ENCODE measurements at places on chromosomes 4 and X. TPM values are rescaled to one million over a fixed set of nuclear protein-coding genes. Genes with fewer than 3 reads are reported as not detected.

DNA sequence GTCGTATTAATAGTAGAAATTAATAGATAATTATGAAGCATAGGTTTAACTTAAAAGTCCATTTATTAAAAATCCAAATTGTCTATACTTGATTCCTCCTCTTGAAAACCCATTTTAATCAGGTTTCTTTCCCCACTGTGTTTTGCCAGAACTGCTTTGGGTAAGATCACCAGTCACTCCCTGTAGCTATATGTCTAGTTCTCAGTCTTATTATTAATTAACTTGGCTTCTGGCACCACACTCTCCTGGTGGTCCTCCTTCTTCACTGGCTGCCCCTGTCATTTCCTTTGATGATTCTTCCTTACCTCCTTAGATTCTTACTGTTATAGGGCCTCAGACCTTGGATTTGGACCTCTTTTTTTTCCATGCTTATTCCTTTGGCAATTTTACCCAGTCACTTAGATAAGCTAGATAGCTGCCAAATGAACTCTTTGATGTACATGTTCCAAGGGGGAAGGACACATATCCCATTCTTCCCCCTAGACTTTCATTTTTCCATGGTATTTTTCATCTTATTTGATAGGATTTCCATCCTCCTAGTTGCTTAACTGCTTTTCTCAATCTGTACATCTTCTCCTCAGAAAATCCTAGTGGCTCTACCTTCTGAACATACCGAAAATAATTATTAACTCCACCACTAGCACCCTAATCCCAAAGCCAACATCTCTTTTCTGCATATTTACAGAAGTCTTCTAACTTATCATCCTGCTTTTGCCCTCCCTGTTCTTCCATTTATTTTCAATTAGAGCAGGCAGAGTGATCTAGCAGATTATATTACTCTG, 24.5 kb downstream of the GIMD1 start:
- H3K36me3 ChIP-seq: no peaks in the 10 kb centered on the region
- no peak for DNase-seq
- no peak overlapping the region for H3K4me3 ChIP-seq
- no peaks in the 10 kb centered on the region for H3K4me1 ChIP-seq

Gene RNF175
- total RNA-seq: 7.8 TPM

GRCh38 chrX:147351644-147352043, 537.1 kb upstream of the CXorf51A start:
- H3K4me3 ChIP-seq: no peak overlapping the region
- no peak for DNase-seq
- H3K4me1 ChIP-seq: no peaks in the 10 kb centered on the region
- no peak overlapping the region for H3K27ac ChIP-seq
- H3K36me3 ChIP-seq: no peaks in the 10 kb centered on the region
- no peaks in the 10 kb centered on the region for H3K27me3 ChIP-seq

GRCh38 chr4:145179281-145179860, 1.0 kb downstream of the OTUD4 start:
- H3K36me3 ChIP-seq: no peaks in the 10 kb centered on the region
- peak overlapping the region; percentile 71 for H3K4me3 ChIP-seq
- H3K27me3 ChIP-seq: no peaks in the 10 kb centered on the region
- H3K4me1 ChIP-seq: peaks cover 5% of the 10 kb centered on the region

Gene NAA10
- 60.0 TPM for total RNA-seq

- H3K36me3 ChIP-seq: no peaks in the 10 kb centered on the region
- H3K4me1 ChIP-seq: no peaks in the 10 kb centered on the region
- H3K4me3 ChIP-seq: no peak overlapping the region
- no peak for DNase-seq
- no peak overlapping the region for H3K27ac ChIP-seq
- H3K27me3 ChIP-seq: no peaks in the 10 kb centered on the region
Observed at GRCh38 chr4:180766045-180766444, 1477.2 kb upstream of the TENM3 start.

GRCh38 chrX:109830704-109831206, 97.7 kb upstream of the ACSL4 start:
- H3K36me3 ChIP-seq: no peaks in the 10 kb centered on the region
- DNase-seq: no peak
- H3K27ac ChIP-seq: no peak overlapping the region
- no peak overlapping the region for H3K4me3 ChIP-seq
- H3K27me3 ChIP-seq: peaks cover 8% of the 10 kb centered on the region
- H3K4me1 ChIP-seq: no peaks in the 10 kb centered on the region

Gene PLXNB3
- 14.6 TPM for total RNA-seq

Gene USP17L19
- total RNA-seq: not detected

- no peak for DNase-seq
- H3K4me3 ChIP-seq: no peak overlapping the region
- H3K36me3 ChIP-seq: no peaks in the 10 kb centered on the region
- no peak overlapping the region for H3K27ac ChIP-seq
- H3K27me3 ChIP-seq: no peaks in the 10 kb centered on the region
- no peaks in the 10 kb centered on the region for H3K4me1 ChIP-seq
Observed at GRCh38 chr4:35950442-35950841, 293.9 kb downstream of the ARAP2 start.

GRCh38 chr4:23006756-23007155, 314.0 kb downstream of the GBA3 start:
- no peaks in the 10 kb centered on the region for H3K36me3 ChIP-seq
- no peaks in the 10 kb centered on the region for H3K4me1 ChIP-seq
- no peak overlapping the region for H3K27ac ChIP-seq
- no peak overlapping the region for H3K4me3 ChIP-seq
- DNase-seq: no peak

DNA sequence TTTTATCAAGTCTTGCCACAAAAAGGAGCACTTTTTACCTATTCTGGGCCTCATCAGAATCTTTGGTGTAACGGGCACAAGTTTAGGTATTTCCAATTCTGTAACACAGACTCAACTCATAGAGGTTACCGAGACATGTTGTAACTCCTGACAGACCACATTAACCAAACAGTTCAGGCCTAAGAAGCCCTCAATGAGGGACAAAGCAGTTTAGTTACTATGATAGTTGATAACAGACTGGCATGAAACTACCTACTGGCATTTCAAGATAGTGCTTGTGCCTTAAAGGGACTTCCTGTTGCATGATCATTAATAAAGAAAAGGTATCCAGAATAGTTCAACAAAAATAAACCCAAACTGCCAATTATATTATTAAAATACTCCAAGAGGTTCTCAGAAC, 64.1 kb downstream of the HUWE1 start:
- no peak for DNase-seq
- no peaks in the 10 kb centered on the region for H3K4me1 ChIP-seq
- peaks cover 3% of the 10 kb centered on the region for H3K27me3 ChIP-seq
- H3K4me3 ChIP-seq: no peak overlapping the region
- peaks cover 3% of the 10 kb centered on the region for H3K36me3 ChIP-seq
- H3K27ac ChIP-seq: no peak overlapping the region

DNA sequence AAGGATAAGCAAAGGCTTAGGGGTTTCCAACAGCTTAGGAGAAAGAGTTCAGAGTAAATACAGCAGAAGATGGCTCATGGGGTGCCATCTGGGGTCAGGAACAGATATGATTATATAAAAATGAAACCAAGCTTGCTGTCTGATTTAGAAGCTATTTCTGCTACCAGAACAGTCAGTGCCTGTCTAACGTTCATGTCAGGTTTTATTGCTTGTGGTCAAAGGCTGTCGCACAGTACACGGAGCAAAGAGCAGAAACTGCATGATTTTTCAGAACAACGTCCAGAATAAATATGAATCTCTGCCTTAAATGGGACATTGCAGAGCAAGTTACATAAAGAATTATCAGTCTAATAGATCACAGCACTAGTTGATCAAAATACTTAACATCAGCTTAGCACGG, 17.4 kb downstream of the CETN2 start:
- H3K4me3 ChIP-seq: no peak overlapping the region
- no peaks in the 10 kb centered on the region for H3K36me3 ChIP-seq
- H3K27me3 ChIP-seq: no peaks in the 10 kb centered on the region
- no peak for DNase-seq
- no peak overlapping the region for H3K27ac ChIP-seq

Gene MSX1
- total RNA-seq: 1.7 TPM

DNA sequence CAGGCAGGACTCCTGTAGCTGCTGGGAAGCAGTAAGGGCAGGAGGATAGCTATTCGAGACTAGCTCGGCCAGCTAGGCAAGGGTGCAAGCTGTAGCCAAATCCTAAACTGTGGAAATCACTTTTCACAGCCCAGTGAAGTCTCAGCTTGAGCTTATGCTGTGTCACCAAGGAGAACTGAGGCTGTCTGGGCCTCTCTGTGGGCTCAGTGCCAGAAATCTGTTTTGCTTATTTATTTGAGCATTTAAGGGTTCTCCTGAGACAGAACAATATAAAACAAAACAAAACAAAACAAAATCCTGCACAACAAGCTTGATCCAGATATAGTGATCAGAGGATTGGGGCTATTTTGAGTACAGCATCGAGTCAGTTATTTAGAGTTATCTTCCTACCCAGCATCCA, 97.5 kb downstream of the FANCB start:
- H3K4me1 ChIP-seq: no peaks in the 10 kb centered on the region
- H3K36me3 ChIP-seq: no peaks in the 10 kb centered on the region
- H3K4me3 ChIP-seq: no peak overlapping the region
- H3K27ac ChIP-seq: no peak overlapping the region

DNA sequence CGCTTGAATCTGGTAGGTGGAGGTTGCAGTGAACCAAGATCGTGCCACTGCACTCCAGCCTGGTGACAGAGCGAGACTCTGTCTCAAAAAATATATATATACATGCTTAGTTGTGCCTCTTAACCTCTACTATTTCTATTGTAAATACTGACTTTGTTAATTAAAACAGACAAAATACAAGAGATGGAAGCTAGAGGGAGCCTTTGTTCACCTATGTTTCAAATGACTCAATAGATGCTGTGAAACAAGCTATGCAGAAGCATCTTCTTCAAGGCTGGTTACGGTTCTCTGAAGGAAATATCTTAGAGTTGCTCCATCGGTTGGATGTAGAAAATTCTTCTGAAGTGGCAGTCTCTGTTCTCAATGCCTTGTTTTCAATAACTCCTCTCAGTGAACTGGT, 6.2 kb downstream of the NCAPG start:
- no peak for DNase-seq
- H3K36me3 ChIP-seq: no peaks in the 10 kb centered on the region
- no peak overlapping the region for H3K27ac ChIP-seq
- no peak overlapping the region for H3K4me3 ChIP-seq
- H3K27me3 ChIP-seq: no peaks in the 10 kb centered on the region
- no peaks in the 10 kb centered on the region for H3K4me1 ChIP-seq

Gene F11
- total RNA-seq: 0.99 TPM

Data from spinal cord (tissue), 10 donors.